ENCODE measurements at places on chromosomes 12 and 14. TPM values are rescaled to one million over a fixed set of nuclear protein-coding genes. Genes with fewer than 3 reads are reported as not detected.

TROAP gene
- total RNA-seq, result 0.31 TPM

B3GNT4 gene
- 0.10 TPM for total RNA-seq

DLGAP5 gene
- total RNA-seq, result 0.84 TPM

NTS gene
- not detected for total RNA-seq

DIO2 gene
- not detected for total RNA-seq

ANKRD33 gene
- total RNA-seq, result 0.10 TPM

ZNF605 gene
- total RNA-seq, result 2.5 TPM

ATN1 gene
- total RNA-seq, result 4.6 TPM

TSPAN19 gene
- total RNA-seq, result not detected

CNTN1 gene
- not detected for total RNA-seq

LRRC10 gene
- not detected for total RNA-seq

KRT6B gene
- total RNA-seq, result not detected

APOF gene
- not detected for total RNA-seq

RIPK3 gene
- 9.9 TPM for total RNA-seq

AGAP2 gene
- total RNA-seq, result 7.6 TPM

NFYB gene
- total RNA-seq, result 14.1 TPM

POTEM gene
- not detected for total RNA-seq

LAG3 gene
- 0.31 TPM for total RNA-seq

CYP46A1 gene
- total RNA-seq, result 0.10 TPM

VRTN gene
- total RNA-seq, result not detected

TMEM52B gene
- total RNA-seq, result 1.4 TPM

KRT6C gene
- total RNA-seq, result not detected

KRT80 gene
- total RNA-seq, result not detected

NEUROD4 gene
- not detected for total RNA-seq

FBXO34 gene
- total RNA-seq, result 41.3 TPM

GALNT8 gene
- total RNA-seq, result 0.42 TPM

TPH2 gene
- not detected for total RNA-seq

PZP gene
- total RNA-seq, result not detected

PRH2 gene
- total RNA-seq, result not detected

SOAT2 gene
- 0.21 TPM for total RNA-seq

DYNC1H1 gene
- 260 TPM for total RNA-seq

PTGR2 gene
- total RNA-seq, result 0.63 TPM

MMP14 gene
- total RNA-seq, result 2.9 TPM

GUCY2C gene
- not detected for total RNA-seq

VTI1B gene
- 30.0 TPM for total RNA-seq

FOXN4 gene
- total RNA-seq, result not detected

SLC5A8 gene
- total RNA-seq, result not detected

SLC22A17 gene
- 5.6 TPM for total RNA-seq

KRT73 gene
- total RNA-seq, result 21.4 TPM

Measured in mononuclear cell (primary cell).